ELF-1 (cell line): ENCODE measurements at places on chromosomes 3 and 15.

DNA sequence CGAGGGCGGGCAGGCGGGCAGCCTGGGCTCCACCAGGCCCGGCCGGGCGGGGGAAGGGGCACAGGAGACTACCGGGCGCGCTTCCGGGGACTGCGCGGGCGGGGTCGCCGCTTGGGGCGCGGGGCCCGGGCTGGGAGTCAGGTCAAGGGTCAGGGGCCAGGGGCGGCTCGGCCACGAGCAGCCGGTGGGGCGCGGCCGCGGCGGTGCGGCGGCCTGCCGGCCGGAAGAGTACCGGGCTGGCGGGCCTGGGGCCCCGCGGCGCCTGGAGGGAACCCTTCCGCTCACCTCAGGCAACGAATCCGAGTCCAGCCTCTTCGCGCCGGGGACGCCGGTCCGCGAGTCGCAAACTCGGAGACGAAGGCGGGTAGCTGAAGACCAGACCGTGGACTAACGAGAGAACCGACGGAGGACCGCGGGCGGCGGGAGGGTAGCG is 225 bp downstream of the RHOA start:
- DNase-seq: no peak

DNA sequence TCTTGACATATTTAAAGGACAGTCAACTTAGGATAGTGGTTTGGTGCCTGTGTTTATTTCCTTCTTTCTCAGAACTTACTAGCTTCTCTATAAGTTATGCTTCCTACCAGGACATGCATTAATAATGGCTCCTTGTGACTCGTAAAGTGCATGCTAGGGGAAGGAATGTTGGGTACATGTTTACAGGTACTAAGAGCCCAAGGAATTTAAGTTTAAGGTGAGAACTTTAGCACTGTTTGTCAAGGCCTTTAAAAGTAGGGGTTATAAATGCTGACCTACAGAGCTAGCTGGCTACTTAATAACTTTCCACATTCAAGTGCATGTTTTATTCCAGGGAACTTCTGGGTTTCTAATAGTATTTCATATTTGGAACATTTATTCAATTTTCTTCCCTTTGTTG is at the start of gene TMEM207:
TSS of gene TMEM207 (minus strand) at position 101 of the 400 bp plus-strand sequence. CDS start at position 9, 92 bp downstream.
- DNase-seq: no peak

DNA sequence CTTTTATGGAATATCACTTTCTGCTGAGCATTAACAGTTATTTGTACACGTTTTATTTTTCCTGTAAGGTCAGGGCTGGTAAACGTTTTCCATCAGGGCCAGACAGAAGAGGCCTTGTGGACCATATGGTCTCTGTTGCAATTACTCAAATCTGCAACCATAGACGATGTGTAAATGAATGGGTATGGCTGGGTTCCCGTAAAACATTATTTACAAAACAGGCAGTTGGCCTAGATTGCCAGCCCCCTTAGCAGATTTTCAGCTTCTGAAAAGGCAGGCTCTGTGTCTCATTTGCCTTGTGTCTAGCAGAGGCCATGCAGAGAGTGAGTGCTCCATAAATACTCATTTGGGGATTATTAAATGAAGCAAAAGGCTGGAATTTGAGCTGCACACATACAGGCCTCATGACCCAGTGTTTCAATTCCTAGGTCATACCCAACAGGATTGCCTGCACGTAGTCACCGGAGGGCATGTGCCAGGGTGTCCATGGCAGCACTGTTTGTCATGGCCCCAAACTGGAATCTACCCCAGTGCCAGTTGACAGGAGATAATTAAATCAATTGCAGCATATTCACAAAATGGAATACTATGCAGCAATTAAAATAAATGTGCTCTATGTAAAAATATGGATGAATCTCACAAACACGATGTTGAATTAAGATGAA is 51.3 kb downstream of the GPD1L start:
- no peak for DNase-seq

DNA sequence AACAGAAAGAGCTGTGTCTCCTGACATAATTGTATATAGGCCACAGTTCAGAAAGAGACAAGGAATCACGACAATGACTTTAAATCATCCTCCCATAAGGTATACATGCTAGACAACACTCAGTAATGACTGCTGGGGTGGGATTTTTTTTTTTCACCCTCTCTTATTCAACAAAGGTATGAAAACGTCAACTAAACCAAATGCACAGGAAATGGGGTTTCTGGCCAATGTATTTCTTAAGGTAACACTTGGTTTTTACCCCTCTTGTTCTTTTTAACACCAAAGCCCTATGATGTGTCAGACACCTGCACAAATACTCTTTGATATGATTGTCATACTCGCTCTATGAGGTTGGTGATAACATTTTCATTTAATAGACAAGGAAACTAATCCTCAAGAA is 78.3 kb downstream of the MCF2L2 start:
- no peak for DNase-seq
